ENCODE measurements at places on chromosomes 5 and 9.

GRCh38 chr5:87876616-87877015 is 392.0 kb downstream of the TMEM161B start:
- no peak for DNase-seq

DNA sequence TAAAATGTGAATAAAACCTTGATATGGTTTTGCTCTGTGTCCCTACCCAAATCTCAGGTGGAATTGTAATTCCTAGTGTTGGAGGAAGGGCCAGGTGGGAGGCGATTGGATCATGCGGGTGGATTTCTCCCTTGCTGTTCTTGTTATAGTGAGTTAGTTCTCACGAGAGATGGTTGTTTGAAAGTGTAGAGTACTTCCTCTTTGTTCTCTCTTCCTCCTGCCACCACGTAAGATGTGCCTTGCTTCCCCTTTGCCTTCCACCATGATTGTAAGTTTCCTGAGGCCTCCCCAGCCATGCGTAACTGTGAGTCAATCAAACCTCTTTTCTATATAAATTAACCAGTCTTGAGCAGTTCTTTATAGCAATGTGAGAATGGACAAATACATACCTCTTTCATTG is 34.9 kb downstream of the TARS1 start:
- DNase-seq, result no peak

DNA sequence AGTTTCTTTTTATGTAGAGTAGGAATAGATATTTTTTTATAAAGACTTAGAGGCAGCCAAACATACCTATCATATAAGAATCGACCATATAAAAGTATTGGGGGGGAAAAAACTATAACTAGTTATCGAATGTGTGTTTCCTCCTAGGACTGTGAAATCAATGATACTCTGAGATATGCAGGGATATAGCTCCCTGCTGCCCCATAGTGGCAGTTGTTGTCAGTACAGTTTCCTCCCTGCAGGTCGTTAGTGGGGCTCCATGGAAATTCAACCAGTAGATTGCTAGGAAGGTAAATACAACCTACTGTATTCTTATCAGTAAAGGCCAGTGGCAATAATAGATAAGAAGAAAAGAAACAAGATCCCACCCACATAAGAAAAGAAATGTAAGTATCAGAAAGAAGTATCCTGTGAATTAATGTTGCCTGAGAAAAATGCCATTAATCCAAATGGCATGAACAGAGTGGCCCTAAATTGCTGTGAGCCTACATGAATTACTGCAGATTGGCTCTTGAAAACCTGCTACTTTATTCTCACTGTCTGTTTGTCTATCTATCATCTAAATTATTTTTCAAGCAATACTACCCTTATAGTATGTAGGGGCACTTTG is 136.9 kb upstream of the FBN2 start:
- no peak for DNase-seq

GRCh38 chr5:25823330-25823873 is 1178.6 kb upstream of the CDH10 start:
- DNase-seq, result no peak

GRCh38 chr5:180208435-180209081 is 453 bp downstream of the RASGEF1C start:
- no peak for DNase-seq

GRCh38 chr5:68419637-68420452 is 204.3 kb downstream of the PIK3R1 start:
- no peak for DNase-seq

- no peak for DNase-seq
These were observed 41.3 kb downstream of the TMEM174 start for GRCh38 chr5:73214306-73214705.

DNA sequence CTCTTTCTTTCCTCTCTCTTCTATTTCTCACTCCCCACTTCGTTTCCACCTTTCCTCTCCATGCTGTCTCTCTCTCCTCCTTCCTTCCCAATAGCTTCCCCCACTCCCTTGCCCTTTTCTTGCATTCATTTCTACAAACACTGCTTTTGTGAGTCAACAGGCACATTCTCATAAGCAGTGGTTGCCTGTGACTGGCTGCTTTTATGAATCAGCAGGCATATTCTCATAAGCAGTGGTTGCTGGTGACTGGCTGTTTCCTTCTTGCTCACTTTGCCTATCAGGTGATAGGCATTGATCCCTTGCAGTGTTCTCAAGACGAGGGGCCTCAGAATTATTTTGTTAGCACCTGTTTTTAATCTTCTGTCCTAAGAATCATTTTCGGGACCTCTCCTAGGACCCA is 116.1 kb upstream of the ACTBL2 start:
- no peak for DNase-seq

DNA sequence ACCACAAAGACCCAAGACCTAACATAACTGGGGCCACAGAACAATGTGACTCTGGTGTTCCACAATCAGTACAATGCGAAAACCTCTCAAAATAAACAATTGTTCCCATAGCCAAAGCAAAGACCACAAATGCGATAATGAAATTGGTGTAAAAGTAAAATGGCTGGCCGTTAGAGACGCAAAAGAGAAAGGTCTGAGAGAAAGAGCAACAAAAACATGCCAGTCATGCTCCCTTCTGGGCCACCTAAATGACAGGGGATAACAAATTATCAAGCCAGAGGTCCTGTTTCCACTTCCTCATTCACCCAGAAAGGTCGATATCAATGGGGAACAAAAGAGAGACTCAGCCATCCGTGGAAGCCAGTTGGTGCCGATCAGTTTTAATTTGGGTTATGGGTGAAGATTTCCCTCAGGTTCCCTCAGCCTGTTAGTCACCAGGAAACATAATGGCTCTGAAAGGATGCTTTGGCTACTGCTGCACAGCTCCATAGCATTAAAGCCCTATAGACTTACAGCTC is 9.2 kb upstream of the CFAP95 start:
- DNase-seq, result no peak

DNA sequence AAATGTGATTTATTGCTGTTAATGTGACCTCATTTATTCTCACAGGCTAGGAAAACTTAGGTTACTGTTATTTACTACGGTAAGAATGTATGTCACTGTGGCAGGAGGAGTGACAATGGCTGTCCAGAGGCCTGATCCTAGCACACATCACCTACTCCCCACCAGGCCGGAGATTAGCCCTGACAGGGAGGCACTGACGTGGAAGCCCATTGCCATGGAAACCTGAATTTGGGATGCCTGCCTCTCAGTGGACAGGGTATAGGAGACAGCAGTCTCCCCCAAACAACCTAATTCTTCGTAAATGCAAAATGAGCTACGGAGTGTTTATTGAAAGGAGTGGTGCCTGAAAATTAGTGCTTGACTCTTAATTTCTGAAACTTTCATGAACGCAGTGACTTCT is 87.6 kb upstream of the SMARCA2 start:
- no peak for DNase-seq

- no peak for DNase-seq
These were observed 60.9 kb downstream of the ANKRD55 start for GRCh38 chr5:56172241-56172640.

DNA sequence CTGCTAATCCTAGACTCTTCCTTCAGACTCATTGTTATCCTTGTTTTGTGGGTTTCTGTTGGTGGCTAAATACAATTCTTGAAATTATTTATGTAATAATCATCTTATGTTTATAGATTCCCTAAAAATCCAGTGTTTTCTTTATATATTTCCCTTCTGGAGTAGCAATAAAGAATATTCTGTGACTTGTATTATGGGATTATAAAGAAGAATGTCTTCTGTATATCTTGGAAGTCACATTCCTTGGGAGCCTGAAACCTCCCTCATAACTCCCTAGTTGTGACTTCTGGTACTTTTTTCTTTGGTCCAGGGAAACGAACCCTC is 356.1 kb downstream of the TMEM167A start:
- no peak for DNase-seq

DNA sequence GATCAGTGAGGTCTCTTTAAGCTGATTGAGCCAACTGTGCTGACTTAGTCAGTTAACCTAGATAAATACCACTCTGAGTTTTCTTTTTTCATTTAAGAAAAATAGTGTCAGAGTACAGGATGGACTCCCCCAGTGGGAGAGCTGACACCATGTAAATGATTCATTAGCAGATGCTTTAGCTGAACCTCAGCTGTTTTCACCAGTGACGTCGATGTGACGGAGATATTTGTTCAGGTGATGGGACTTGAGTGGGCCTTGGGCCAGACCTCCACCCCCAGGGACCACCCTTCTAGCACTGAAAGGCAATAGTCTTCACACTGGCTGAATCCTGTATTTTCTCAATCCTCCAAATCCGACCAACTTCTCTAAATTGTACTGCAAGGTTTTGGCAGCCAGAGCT is 196.1 kb downstream of the GAS1 start:
- DNase-seq, result no peak

DNA sequence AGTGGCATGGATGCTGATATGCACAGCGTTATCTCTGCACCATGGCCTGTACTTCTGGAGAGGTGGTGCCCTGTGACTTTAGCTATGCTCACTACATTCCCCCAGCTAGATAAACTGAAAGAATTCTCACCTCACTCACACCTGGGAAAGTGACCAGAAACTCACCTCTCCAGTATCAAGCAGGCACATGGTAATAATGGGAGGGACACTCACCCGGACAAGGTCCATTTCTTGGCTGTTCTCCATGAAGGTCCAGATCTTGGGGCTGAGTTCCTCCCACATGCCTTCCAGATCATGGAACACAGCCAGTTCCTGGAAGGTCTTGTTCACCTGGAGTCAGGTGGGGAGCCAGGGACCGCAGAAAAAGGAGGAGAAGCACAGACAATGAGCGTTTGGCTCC is 72.8 kb downstream of the NIPSNAP3B start:
- DNase-seq, result no peak

GRCh38 chr9:89873801-89874200 is 269.0 kb downstream of the GADD45G start:
- no peak for DNase-seq

- no peak for DNase-seq
These were observed 358.3 kb downstream of the KIAA0825 start for GRCh38 chr5:94260096-94260495.

DNA sequence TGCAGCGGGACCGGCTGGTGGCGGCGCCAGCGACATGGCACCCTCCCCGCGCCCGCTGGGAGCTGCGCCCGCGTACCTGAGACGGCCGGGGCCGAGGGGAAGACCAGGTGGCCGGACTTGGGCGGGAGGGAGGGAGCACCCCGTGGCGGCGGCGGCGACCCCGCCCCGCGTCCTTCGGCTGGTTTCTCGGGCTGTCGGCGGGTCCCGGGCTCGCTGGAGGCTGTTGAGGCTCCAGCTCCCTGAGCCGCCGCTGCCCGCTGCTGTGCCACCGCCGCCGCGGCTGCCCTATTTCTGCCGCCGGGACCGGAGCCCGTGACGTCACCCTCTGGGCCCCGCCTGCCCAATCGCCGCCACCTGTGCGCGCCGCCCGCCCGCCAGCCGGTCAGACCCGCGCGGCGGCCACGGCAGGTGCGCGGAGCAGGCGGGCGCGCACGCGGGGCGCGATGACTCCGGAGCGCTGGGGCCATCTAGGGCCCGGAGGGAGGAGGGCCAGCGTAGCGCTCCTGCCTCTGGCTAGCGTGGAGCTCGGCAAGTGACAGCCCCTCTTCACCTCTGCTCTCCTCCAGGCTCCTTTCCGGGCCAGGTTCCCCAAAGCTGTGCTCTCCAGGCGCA is at the start of gene FSTL4:
FSTL4 (minus strand) TSS at position 293 of the 612 bp plus-strand sequence.
- DNase-seq, result no peak

DNA sequence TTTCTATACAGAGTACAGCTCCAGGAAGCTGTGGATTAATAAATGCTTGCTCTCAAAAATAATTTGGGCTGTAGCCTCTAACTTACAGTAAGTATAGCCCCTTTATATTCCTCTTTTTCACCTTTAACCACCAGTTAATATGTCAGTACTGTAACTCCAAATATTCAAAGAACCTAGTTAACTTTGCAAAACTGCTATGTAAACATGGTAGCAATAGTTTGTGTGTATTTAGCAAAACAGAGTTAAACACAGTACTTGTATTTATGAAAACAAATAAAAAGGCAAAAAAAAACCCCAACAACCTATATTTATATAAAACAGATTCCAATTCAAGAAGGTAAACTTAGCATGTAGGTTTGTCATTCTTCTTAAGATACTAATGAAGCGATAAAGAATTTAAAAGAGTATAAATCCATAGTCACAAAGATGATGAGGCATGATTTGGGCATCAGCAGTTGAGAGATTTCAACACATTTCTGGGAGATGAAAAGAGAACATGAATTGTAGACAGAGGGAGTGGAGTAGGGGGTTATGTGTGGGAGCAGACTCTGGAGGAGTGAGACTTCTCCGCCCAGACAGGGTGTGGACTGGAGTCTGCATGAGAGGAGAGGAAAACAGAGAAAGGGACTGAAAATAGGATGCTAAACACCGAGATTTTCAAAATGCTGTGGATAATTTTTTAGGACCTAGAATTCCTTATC is 47.0 kb upstream of the F2RL1 start:
- DNase-seq, result no peak

DNA sequence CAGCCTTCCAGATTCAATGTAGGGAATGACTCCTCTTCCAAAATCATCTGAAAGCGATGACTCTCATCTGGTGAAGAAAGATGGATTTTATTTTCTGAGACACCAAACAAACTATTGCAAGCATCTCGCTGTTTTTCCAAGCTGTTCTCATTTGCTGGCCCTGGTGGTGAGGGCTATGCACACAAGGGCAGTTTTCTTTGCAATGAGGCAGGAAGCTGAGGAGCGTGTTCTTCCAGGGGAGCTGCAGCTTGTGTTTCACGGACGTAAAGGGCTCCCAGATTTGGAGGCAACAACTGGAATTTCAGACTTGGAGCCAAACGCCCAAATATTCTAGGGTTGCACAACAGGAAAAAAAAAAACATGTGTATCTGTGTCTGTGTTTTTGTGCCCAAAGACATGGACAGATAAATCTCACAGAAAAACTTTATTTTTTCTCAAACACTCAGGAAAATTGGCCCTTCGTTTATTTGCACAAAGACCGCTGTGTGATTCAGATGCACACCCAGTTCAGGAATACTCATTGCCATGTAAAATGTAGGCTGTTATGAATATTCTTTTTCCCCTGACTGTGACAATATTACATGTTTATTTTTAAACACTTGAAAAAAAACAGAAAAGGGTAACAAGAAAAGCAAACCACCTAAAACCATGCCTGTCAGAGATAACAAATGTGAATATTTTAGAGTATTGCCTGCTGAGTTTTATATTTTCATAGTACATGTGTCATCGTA is 151.3 kb downstream of the GAS1 start:
- DNase-seq, result no peak

DNA sequence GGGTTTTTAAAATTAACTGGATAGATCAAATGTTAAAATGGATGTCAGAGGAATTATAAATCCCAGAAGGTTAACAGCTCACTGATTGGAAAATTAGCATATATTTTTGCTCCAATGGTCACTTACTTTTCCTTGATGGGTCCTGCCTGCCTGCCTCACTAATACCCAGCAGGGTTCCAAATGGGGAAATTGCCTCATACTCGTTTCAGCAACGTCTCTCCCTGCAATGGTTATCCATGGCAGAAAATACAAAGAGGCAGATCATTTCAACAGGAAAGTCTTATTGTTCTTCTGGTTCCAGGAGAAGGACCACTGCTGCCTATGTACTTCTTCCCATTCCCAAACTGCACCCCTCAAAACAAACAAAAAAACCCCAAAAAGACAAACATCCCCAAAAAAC is 71.3 kb downstream of the ERP44 start:
- DNase-seq, result no peak

All from cortex of kidney (tissue), 1 donor.